ENCODE measurements at places on chromosomes 13 and 19.
A peak's percentile ranks its signal among the peaks of the same experiment; 100 is the strongest.

- no peak for DNase-seq
Observed at GRCh38 chr19:8336660-8337059, 6.4 kb downstream of the KANK3 start.

GRCh38 chr19:16508546-16508945 is 12.4 kb downstream of the C19orf44 start:
- no peak for DNase-seq

DNA sequence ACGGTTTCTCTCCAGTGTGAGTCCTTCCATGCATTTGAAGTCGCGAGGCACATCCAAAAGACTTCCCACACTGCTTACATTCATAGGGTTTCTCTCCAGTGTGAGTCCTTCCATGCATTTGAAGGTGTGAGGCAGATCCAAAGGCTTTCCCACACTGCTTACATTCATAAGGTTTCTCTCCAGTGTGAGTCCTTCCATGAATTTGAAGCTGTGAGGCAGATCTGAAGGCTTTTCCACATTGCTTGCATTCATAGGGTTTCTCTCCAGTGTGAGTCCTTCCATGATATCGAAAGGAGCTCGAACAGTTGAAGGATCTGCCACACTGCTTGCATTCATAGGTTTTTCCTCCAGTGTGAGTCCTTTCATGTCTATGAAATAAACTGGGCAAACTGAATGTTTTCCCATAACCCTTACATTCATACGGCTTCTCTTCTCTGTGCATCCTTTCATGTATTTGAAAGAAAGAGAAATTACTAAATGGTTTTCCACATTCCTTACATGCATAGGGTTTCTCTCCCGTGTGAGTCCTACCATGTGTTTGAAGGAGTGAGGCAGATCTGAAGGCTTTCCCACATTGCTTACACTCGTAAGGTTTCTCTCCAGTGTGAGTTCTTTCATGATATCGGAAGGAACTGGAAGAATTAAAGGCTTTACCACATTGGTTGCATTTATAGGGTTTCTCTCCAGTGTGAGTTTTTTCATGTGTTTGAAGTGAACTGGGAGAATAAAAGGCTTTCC is 20.3 kb downstream of the ZNF433 start:
- no peak for DNase-seq

- DNase-seq: no peak
Observed at GRCh38 chr13:94860981-94861407, 148.6 kb upstream of the SOX21 start.

GRCh38 chr19:49710372-49710951 is 19.5 kb downstream of the CPT1C start:
- DNase-seq: no peak

GRCh38 chr13:97761796-97762540 is 191.5 kb upstream of the IPO5 start:
- DNase-seq: no peak

GRCh38 chr13:33411312-33411711 is 125.8 kb upstream of the STARD13 start:
- DNase-seq: no peak

DNA sequence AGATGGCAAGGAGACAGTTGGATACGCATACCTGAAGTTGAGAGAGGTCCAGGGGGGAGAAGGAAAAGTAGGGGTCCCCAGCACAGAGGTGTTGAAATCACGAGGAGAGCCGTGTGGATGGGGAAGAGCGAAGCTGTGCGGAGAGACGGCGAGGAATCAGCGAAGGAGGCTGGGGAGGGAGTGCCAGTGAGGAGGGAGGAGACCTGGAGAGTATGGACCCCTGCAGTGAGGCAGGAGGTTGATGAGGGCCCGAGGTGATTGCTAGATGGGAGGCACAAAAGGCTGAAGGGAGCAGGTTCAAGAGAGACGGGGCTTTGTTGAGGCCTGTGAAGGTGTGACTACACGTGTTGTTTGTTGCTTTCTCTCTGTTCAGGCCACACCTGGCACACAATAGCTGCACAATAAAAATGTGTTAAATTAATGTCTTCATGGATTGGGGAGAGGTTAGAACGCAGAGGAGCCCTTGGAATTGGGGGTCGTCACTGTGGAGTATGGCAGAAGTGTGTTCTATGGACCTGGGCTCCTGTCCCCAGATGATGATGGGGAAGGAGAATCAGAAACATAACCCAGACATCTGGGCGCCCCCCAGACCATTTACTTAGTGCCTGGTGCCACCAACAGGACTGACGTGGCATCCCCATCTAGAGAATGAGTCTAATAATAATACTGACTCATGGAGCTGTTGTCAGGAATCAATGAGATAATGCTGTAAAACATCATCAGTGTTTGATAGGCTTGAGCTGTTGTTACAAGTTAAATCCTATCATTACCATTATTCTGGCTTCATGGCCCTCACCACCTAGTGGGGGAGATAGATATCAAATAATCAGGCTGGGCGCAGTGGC is 137.5 kb downstream of the SIPA1L3 start:
- DNase-seq: no peak

DNA sequence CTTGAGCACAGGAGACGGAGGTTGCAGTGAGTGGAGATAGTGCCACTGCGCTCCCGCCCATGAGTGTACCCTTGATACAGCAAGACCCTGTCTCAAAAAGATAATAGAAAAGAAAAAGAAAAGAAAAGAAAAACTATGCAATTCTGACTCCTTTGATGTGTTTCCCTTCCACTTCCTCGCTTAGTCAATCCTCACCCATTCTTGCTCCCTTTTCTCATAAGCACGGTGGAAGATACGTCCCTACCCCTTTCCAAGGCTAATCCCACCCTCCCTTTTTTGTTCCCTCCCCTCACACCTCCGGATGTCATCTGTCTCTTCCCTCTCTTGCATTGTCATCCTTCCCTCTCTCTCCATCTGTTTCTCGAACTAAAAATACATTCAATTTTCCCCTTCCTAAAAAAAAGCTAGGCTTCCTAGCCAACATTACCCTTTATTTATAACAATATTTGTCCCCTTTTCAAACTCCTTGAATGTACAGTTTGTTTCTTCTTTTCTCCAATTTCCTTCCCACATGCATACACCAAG is 40.5 kb upstream of the ITM2B start:
- no peak for DNase-seq

DNA sequence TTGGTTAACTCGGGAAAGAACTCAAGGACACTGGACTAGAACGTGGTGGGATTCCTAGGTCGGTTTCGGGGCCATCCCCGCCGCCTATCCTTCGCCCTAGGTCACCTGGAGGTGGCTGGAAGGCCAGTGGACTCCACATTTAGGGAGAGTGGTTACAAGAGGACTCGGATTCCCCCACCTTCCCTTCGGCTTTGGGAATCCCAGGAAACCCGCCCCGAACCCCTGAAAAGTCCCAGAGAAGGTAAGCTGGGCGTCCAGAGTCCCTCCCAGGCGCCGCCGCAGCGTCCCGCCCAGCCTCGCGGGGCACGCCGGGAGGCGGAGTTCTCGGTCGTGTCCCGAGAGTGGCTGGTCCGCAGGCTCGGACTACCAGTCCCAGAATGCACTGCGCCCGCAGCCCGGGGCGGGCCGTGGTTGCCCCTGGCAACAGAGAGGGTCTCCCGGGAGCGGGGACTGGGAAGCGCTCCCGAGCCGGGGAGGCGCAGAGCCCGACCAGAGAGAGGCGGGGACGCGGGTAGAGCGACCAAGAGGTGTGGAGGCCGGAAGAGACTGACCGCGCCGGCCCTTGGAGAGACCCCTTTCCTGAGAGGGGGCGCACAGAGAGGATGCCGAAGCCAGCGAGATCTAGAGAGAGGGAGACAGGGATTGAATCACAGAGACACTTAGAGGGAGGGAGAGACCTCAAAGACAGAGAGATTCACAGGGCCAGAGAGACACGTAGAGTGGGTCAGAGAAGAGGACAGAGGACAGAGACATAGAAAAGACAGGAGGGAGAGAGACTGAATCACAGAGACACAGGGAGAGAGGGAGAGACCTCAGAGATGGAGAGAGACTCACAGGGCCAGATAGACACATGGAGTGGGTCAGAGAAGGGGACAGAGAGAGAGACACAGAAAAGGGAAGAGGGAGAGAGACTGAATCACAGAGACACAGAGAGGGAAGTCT is 2.6 kb upstream of the PRKCG start:
- peak; percentile 49 for DNase-seq

DNA sequence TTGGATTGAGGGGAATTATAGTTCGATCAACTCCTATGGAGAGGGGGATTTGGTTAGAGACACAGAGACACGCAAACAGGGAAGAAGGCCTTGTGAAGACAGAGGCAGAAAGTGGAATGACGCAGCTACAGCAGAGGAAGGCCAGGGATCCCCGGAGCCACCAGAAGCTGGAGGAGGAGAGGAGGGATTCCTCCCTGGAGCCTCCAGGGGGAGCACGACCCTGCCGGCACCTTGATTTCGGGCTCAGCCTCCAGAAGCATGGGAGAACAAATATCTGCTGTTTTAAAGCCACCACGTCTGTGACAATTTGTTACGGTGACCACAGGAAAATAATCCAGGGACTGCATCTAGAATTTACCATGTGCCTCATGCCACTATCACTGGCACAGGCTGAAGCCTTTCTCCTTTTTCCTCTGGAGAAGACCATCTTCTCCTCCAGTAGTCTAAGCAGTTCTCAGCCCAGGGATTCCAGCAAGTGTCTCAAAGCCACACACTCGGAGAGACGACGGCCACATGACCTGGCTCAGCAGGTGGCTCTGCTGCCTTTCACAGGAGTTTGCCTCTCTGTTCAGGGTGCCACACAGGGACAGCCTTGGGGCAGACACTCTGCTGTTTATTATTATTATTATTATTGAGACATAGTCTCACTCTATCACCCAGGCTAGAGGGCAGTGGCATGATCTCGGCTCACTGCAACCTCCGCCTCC is 39.9 kb upstream of the CCNE1 start:
- DNase-seq: no peak

- DNase-seq: no peak
Observed at GRCh38 chr13:99614465-99614885, 113.2 kb downstream of the TM9SF2 start.

GRCh38 chr13:21147827-21148226 is 28.5 kb downstream of the SKA3 start:
- no peak for DNase-seq

Data from substantia nigra (tissue), 51 donors.